Trophoblast cell (in vitro differentiated cells and primary cell): ENCODE measurements at places on chromosomes 5 and 9.

DNA sequence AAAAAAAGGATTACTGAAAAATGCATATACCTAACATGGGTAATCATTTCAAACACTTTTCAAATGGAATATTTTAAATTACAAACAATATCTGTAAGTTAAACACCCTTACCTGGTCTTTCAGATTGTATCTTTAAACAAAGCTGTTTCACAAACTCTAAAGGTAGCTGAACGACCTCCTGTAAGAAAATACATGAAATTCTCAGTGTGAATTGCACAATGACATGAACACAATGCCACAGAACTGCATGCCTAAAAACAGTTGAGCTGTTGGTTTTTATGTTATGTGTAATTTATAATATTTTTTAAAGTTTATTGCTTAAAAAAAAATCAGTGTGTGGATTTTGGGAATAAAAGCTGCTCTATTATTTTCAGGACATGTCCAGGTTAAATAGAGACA, 17.5 kb downstream of the IPPK start:
- DNase-seq: peak; percentile 96
- peaks cover 4% of the 10 kb centered on the region for H3K4me1 ChIP-seq
- no peak overlapping the region for H3K4me3 ChIP-seq
- peaks cover 59% of the 10 kb centered on the region for H3K36me3 ChIP-seq

GRCh38 chr9:72807765-72808445, 144.9 kb downstream of the ALDH1A1 start:
- no peaks in the 10 kb centered on the region for H3K27me3 ChIP-seq
- H3K27ac ChIP-seq: no peak overlapping the region
- DNase-seq: peak; percentile 54

DNA sequence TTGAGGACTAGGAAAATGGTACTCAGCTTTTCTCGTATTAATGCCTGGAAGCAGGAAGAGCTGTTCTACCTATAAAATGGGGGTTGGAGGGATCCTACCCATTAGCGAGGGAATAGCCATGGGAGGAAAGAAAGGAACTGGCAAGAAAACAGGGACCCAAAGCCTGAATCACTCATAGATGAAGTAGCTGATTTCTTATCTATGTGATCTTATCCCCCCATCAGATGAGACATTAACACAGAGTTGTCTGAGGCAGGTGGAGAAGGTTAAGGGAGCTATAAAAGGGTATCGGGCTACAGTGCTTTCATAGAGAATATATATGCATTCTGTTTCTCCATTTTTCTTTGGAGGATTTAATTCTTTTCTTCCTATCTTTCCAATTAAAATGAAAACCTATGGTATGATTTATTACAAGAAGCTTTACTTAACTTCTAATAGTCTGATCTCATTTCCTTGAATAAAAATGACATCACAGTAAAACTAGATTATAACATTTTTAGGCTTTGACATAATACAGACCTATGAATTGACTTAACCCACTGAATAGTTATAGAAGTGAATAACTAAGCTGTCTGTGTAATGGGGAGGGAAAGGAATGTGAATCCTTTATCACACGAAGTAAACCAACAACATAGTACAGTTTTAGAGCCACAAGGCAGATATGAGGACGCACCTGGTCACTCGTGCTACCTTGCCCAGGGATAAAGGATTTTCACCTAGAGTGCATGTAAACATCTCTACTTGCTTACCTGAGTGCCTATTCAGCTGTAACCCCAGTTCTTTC, 39.0 kb downstream of the IQGAP2 start:
- peak; percentile 68 for DNase-seq
- no peak overlapping the region for H3K4me3 ChIP-seq
- H3K36me3 ChIP-seq: no peaks in the 10 kb centered on the region
- H3K4me1 ChIP-seq: no peaks in the 10 kb centered on the region
- H3K27ac ChIP-seq: no peak overlapping the region

DNA sequence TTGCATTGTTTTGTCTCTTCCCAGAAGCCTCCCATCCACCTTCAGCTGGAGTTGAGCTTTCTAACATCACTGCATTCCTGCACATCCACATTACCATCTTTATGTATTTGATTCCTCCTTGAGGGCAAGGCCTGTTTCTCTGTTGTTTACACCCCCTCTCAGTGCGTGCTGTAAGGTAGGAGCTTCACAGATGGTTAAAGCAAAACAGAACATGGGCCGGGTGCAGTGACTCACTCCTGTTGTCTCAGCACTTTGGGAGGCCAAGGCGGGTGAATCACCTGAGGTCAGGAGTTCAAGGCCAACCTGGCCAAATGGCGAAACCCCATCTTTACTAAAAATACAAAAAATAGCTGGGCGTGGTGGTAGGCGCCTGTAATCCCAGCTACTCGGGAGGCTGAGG, 110.9 kb downstream of the KCNIP1 start:
- no peaks in the 10 kb centered on the region for H3K4me1 ChIP-seq
- no peaks in the 10 kb centered on the region for H3K36me3 ChIP-seq
- H3K4me3 ChIP-seq: no peak overlapping the region
- no peaks in the 10 kb centered on the region for H3K27me3 ChIP-seq

DNA sequence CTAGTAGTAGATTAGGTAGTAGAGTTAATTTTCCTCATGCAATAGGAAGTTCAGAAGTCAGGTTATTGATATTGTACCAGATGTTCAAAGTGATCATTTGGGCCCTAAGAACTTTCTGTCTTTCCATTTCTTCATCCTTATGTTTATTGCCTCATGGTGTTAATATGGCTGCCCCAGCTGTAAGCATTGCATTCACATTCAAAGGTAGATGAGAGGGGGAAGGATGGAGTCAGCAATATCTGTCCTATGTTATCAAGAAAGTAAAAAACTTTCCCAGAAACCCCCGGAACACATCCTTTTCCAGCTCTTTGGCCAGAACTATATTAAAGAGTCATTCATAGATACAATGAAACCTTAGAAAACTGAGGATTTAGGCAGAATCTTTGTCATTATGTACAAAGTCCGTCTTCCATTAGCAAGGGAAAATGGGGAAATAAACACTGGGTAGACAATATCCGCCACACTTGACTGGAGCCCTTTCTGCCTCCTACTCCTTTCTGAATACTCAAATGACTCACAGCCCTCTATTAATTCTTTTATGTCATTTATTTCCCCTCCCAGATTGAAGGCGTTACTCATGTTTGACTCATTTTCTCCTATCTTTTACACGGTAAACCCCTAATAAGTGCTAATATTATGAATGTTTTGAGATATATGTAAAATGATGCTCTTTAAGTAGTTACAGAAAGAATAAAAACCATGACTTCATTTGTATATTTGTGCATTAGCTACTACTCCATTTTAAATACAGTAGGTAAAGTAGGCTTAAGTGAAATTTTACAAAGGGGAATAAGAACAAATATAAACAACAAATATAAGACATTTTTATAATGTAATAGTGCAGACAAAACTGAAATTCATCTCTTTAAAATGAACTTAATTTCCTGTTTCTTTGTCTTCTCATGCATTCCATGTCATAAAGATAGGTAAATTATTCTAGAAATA, 127.6 kb downstream of the SLF1 start:
- H3K27me3 ChIP-seq: no peaks in the 10 kb centered on the region
- no peak for DNase-seq
- no peak overlapping the region for H3K4me3 ChIP-seq
- H3K36me3 ChIP-seq: no peaks in the 10 kb centered on the region
- no peaks in the 10 kb centered on the region for H3K4me1 ChIP-seq

- no peaks in the 10 kb centered on the region for H3K4me1 ChIP-seq
- no peak for DNase-seq
- H3K4me3 ChIP-seq: no peak overlapping the region
- H3K27me3 ChIP-seq: no peaks in the 10 kb centered on the region
These were observed 209.0 kb upstream of the RPS23 start for GRCh38 chr5:82487131-82487530.

- H3K4me3 ChIP-seq: no peak overlapping the region
- peaks cover 3% of the 10 kb centered on the region for H3K36me3 ChIP-seq
- no peaks in the 10 kb centered on the region for H3K27me3 ChIP-seq
- peak overlapping the region; percentile 33 for H3K27ac ChIP-seq
- H3K4me1 ChIP-seq: peaks cover 4% of the 10 kb centered on the region
- DNase-seq: peak; percentile 92
These were observed 15.1 kb downstream of the ERMP1 start for GRCh38 chr9:5817862-5818261.

DNA sequence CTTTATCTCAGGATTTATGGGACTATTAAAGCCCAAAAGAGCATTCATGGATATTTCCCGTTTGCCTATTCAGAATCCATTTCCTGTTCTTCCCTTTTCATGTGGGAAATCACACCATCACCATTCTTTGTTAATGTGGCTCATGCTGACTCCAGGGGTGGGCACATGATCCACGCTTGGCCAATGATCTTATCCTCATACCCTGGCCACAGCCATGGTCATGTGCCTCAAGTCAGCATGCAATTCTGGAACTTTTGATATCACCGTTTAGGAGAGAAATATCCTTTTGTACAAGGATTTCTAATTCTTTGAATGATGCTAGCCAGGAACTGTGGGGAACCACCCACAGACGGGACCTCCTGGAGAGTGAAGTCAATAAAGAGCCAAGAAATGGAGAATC, 272.2 kb downstream of the PRELID2 start:
- no peak overlapping the region for H3K27ac ChIP-seq
- H3K36me3 ChIP-seq: no peaks in the 10 kb centered on the region
- DNase-seq: no peak
- H3K4me1 ChIP-seq: no peaks in the 10 kb centered on the region
- no peaks in the 10 kb centered on the region for H3K27me3 ChIP-seq

GRCh38 chr5:44388321-44389089, 715 bp downstream of the FGF10 start:
- peaks cover 5% of the 10 kb centered on the region for H3K4me1 ChIP-seq
- no peak overlapping the region for H3K4me3 ChIP-seq
- H3K27ac ChIP-seq: no peak overlapping the region
- H3K27me3 ChIP-seq: peaks cover 20% of the 10 kb centered on the region
- H3K36me3 ChIP-seq: no peaks in the 10 kb centered on the region

- H3K27ac ChIP-seq: peak overlapping the region; percentile 72
- no peaks in the 10 kb centered on the region for H3K27me3 ChIP-seq
- peak; percentile 72 for DNase-seq
- H3K4me3 ChIP-seq: no peak overlapping the region
- peaks cover 15% of the 10 kb centered on the region for H3K4me1 ChIP-seq
These were observed 84.4 kb upstream of the RARS1 start for GRCh38 chr5:168401880-168402279.

DNA sequence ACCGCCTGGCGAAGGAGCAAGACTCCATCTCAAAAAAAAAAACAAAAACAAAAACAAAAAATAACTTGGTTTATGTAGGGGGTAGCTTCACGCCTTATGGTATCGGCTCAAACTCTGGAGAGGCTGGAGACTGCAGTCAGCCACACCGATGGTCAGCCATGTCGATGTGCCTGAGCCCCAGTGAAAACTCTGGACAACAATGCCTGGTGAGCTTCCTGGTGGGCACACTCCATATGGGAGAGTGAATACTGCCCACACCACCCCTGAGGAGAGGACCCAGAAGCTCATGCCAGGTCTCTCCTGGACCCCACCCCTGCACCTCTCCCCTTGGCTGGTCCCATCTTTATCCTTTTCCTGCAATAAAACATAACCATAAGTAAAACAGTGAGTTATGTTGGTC, 19.6 kb downstream of the IPPK start:
- no peak for DNase-seq
- no peak overlapping the region for H3K4me3 ChIP-seq
- no peak overlapping the region for H3K27ac ChIP-seq
- H3K36me3 ChIP-seq: peaks cover 44% of the 10 kb centered on the region
- peaks cover 4% of the 10 kb centered on the region for H3K4me1 ChIP-seq
- H3K27me3 ChIP-seq: no peaks in the 10 kb centered on the region

DNA sequence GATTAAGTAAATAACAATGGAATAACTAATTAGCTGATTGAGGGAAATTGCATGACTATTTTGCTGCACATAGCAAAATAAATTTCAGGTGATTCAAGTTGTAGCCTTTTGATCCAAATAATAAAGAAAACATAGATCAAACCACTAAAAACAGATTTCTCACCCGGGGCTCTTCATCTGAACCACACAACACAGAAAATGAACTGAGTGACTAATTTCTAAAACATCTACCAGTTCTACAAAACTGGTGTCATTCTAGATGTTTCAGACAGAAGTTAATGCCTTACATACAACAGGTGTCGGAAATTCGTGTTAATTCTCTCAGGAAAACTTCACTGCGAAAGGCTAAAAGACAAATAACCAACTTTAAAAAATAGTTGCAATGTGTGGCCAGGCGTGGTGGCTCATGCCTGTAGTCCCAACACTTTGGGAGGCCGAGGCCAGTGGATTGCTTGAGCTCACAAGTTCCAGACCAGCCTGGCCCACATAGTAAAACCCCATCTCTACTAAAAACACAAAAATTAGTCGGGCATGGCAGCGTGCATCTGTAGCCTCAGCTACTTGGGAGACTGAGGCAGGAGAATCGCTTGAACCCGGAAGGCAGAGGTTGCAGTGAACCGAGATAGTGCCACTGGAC, 6.9 kb downstream of the PROP1 start:
- no peaks in the 10 kb centered on the region for H3K4me1 ChIP-seq
- H3K4me3 ChIP-seq: no peak overlapping the region
- H3K27me3 ChIP-seq: no peaks in the 10 kb centered on the region
- no peaks in the 10 kb centered on the region for H3K36me3 ChIP-seq
- DNase-seq: no peak

GRCh38 chr9:101269591-101270283, 115.1 kb downstream of the BAAT start:
- H3K36me3 ChIP-seq: no peaks in the 10 kb centered on the region
- no peak overlapping the region for H3K4me3 ChIP-seq
- H3K27ac ChIP-seq: no peak overlapping the region

GRCh38 chr5:126525630-126526245, 69.3 kb downstream of the ALDH7A1 start:
- no peak overlapping the region for H3K27ac ChIP-seq
- no peaks in the 10 kb centered on the region for H3K4me1 ChIP-seq

DNA sequence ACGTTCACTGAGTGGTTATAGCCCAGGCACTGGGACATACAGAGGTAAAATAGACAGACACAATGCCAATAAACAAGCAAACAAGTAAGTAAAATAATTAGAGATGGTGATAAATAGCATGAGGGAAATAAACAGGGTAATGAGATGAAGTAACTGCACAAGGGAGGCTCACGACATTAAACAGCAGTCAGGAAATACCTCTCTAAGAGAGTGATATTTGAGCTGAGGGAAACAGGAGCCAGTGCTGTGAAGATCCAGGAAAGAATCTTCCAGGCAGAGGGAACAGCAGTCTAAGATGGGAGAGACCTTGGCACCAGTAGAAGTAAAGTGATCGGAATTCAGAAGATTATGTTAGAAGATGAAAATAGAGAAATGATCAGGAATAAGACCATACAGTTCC, 279.4 kb downstream of the HINT1 start:
- no peak for DNase-seq
- no peaks in the 10 kb centered on the region for H3K36me3 ChIP-seq
- H3K27me3 ChIP-seq: no peaks in the 10 kb centered on the region
- no peak overlapping the region for H3K4me3 ChIP-seq
- no peaks in the 10 kb centered on the region for H3K4me1 ChIP-seq
